ENCODE measurements at places on chromosomes 16 and 17.

DNA sequence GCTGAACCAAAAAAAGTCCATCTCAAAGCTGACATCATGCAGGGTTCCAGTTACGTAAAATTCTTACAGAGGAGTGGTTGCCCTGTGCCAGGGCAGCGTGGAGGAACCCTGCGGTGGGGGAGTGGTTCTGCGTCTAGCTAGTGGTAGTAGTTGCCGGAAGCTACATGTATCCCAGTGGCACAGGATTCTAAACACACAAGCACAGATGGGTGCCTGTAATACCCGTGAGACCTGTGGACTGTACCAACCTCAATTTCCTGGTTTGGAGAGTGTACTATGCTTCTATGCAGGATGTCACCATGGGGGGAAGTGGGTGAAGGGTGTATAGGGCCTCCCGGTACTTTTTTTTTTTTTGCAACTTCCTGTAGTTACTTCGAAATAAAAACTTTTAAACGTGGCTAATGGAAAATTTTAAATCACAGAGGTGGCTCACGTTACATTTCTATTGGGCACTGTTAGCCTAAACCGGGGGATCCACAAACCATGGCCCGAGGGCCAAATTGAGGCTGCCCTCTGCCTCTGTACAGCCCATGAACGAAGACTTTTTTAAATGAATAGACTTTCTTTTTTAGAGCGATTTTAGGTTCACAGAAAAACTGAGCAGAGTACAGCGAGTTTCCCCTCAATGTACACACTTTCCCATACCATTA is 38.5 kb downstream of the TBC1D16 start:
- no peak for DNase-seq

GRCh38 chr17:50276588-50277356 is 2.5 kb downstream of the TMEM92 start:
- no peak for DNase-seq

DNA sequence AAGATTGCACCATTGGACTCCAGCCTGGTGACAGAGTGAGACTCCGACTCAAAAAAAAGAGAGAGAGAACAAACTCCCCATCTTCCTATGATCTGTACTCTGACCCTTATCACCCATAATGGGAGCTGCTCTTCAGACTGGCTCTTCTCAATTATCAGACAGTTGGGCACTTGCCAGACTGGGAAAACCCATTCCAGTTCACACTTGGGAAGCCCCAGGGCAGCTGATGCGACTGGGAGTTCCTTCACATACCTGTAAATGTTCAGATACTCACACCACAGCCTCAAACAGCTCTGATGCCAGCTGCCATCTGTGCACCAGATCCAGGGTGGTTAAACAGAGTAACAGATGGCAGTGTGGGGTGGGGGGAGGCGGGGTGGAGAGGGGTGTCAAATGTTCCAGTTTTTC is 23.8 kb upstream of the TMEM101 start:
- no peak for DNase-seq

DNA sequence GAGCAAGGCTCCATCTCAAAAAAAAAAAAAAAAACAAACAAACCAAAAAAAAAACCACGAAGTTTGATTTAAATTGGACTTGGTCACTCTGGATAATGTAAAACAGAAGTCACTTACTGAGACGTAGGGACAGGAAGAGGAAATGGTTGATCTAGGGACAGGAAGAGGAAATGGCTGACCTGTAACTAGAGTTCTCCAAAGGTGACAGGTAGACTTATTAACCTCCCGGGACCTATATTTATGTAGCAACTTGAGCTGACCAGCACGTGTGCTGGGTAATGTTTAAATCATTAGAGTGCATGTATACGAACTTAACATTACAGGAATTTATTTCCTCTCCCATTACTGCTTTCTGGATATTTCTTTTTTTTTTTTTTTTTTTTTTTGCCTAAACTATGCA is 81.5 kb upstream of the DHX40 start:
- DNase-seq = no peak

DNA sequence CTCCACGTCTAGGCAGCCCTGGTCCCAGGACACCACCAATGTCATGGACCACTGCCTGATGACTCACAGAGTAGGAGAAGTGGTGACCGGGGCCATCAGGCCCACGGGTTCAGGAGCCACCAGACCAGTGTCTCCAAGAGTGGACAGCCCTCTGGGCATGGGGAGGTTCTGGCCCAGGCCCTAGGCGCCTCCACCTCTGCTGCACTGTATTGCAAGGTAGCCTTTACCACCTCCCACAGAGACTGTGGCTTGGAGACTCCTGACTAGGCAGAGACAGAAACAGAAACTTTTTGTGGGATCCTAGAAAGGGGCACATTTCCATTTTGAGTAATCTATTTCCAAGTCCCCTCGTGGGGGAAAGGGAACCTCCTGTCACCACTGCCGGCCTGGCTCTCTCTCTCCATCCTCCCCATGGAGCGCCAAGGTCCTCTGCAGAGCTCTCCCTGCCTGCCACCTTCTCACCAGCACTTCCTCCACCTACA is 2.9 kb downstream of the CDIP1 start:
- DNase-seq = no peak

GRCh38 chr17:75806822-75807500 is 22.4 kb downstream of the UNK start:
- no peak for DNase-seq

GRCh38 chr17:78944956-78945355 is 19.8 kb upstream of the TIMP2 start:
- DNase-seq = no peak

GRCh38 chr17:80696456-80696855 is 151.8 kb downstream of the RPTOR start:
- no peak for DNase-seq

- no peak for DNase-seq
Observed at GRCh38 chr16:8585857-8586256, 4.5 kb downstream of the TMEM114 start.

DNA sequence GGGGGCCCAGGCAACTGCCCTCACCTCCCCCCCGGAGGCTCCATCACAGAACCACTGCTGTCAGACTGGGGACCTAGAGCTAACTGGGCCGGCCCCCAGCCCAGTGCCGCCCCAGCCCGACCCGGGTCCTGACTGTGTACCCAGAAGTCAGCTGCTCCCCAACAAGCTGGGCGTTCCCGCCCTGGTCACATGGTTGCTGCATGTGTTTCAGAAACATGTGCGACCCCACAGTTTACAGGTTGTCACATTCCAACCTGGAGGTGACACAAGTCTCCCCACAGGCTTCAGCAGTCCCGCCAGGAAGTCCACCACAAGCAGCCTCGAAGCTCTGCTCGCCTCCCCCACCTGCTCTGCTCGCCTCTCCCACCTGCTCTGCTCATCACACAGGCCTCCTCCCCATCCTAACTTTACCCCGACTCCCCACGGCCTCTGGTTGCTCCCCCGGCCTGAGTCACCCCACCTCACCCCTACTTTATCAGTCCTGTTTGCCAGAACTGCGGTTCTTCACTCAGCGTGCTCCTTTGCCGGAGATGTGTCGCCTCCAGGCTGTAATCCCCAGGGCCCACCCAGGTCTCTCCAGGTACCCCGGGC is 968 bp downstream of the MRPL28 start:
- DNase-seq = no peak

- DNase-seq = no peak
Observed at GRCh38 chr16:12146966-12147365, 170.4 kb downstream of the SNX29 start.

DNA sequence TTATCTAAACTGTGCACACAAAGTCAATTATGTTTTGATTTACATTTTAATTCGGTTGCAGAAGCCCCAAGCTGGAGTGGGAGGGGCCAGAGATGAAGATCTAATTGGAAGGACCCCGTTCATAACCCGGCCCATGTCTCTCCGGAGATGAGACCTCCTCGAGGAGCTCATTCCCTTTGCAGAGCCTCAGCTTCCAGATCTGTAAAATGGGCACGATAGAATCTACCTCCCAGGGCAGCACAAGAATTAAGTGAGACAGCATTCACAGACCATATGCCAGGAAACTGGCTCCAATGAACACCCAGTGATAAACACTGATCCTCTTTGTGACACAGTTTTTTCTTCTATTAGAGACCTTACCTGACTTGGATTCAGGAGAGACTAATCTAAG is 446.5 kb upstream of the CDH5 start:
- DNase-seq = no peak

DNA sequence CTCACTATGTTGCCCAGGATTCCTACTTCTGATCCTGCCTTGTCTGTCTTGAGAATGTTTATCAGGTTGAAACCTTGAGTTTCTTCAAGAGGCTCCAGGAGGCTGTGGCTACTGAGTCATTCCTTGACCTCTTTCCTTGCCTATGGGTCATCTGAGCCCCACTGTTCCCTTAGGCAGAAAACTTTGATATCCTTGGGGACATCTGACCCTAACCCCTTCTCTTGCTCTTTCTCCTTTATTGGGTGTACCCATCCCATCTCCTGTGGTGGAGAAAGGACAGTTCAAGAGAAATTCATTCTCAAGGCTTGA is 12.5 kb downstream of the ARL4D start:
- DNase-seq = no peak

DNA sequence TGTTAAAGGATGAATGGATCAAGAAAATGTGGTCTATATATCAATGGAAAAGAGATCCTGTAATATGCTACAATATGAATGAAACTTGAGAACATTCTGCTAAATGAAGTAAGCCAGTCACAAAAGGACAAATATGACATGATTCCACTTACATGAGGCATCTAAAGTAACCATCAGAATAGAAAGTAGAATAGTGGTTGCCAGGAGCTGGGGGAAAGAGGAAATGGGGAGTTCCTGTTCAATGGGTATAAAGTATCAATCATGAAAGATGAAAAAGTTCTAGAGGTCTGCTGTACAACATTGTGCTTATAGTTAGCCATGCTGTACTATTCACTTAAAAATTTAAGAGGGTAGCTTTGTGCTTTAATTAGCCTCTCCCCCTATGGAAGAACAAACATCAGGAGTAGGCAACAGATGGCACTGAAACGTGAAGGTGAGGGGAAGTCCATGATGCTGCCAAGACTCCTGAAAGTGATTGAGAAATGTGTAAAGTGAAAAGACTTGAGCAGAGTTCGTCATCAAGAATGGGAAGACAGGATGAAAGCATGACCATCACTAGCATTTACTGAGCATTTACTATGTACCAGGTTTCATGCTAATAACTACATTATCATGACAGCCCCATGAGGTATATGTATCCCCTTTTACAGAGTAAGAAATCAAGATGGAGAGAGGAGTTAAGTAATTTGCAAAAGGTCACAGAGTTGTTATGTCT is 167.2 kb downstream of the CYB561 start:
- DNase-seq = no peak
